T-helper 17 cell (primary cell): ENCODE measurements at places on chromosomes 13 and 19.

DNA sequence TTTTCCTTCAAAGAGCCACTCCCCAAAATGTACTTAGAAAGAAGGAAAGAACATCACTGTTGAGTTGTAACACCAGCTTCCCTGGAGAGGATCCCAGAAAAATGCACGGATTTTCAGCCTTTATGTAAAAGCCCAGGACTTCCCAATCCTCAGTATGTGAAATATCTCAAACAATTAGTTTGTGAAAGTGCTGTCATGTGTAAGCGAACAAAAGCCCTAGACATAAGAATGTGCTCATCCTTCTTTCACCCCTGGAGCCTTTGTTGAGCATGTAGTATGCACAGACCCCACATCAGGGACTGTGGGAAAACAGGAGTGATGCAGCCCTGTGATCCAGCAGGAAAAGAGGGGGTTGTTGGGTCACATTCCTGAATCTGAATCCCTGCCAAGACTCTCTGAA lies 441.4 kb upstream of the ZNF507 start:
- DNase-seq: no peak

DNA sequence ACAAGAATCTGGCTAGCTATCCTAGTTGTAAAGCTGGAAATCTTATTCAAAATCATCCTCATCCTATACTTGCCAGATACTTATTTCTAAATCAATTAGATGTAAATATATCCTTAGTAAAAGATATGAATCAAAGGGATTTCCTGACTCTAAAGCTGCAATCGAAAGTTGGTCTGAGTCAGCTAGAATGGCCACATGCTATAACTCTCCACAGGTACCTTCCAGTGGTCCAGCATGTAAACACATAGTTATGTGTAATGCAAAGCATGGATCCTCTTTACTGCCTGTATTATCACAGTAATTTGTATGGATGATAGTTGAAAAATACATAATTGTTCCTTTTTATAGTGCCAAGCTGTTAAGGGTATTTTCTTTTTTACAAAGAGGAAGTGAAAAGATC lies 27.4 kb downstream of the SLITRK6 start:
- DNase-seq: no peak

DNA sequence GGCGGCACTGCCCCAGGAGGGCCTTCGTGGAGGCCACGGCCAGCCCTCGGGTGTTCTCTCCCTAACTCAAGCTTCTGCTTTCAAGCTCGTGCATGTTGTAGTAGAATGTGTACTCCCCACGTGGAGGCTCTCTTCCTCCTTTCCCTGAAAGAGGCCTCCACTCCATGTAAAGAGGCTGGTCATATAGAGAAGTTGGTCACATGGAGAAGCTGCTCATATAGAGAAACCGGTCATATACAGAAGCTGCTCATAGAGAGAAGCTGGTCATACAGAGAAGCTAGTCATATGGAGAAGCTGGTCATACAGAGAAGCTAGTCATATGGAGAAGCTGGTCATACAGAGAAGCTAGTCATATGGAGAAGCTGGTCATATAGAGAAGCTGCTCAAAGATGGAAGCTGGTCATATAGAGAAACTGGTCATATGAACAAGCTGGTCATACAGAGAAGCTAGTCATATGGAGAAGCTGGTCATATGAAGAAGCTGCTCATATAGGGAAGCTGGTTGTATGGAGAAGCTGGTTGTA lies 152.5 kb downstream of the COL4A1 start:
- no peak for DNase-seq

GRCh38 chr19:49403404-49404187 lies 15.5 kb downstream of the KASH5 start:
- DNase-seq: no peak

DNA sequence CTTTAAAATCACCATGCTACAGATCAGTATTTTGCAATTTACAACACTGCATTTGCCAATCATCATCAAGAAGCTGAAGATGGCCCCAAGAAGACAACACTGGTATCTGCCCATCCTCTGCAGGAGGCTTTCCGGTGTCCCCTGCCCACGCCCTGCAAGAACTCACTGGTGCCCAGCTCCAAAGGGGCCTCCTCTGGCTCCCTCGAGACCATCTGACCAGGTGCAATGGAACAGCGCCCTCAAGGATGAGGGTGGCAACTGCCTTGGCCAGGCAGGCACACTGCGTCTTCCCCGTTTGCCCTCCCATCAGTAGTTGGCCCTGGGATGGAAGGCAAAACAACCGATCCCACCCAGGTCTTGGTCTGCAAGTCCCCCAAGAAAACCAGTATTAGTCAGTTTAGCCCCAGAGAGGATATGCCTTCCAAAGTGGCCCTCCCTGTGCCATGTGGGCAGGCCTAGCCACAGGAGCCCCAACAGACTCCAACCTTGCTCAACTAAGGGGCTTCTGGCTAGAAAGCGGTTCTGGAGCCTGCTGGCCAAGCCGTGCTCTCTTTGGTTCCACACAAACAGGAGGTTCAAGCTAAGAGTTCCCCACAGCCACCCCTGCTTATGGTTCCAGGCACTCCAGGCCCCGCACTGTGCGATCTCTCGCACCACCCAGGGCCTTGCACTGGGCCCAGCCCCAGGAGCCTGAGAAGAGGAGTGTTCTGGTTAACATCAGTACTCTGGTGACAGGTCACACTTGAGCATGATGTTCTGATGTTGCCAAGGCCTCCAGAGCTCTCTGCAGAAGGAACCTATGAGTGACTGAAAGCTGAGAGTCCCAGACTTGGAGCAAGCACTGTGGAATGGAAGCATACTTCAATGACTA lies 4.7 kb downstream of the PCID2 start:
- no peak for DNase-seq

DNA sequence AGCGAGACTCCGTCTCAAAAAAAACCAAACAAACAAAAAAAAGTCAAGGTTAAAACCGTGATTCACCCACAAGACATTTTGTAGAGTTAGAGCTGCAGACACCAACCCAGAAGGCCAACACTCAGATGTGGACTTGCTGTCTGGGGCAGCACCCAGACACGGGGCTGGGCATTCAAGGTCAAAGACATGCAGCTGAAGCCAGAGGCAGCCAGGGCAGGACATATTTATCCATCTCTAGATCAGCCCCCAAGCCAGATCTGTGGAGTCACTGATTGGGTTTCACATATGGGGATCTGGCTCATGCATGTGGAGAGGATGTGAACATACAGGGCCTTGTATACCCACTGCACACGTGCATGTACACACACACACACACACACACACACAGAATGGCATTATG lies 3.6 kb downstream of the KLK15 start:
- DNase-seq: no peak

DNA sequence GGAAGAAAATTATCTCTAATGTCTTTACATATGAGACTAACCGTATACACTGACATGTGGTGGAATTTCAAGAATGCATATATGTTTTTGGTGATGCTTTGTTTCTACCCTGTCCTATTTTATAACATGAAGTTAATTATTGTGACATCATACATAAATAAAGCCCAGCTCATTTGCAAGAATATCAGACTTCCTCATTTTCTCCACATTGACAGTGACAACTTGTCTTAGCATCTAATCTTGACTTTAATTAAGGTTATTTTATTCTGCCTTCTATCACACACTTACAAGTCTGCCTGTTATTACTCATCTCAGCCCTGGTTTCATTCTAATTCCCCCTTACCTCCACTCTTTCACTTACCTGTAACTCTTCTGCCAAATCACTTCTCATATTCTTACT lies 140.6 kb upstream of the STARD13 start:
- DNase-seq: no peak

- DNase-seq: no peak
Measured at GRCh38 chr13:62598708-62599107, 1183.1 kb upstream of the PCDH20 start.
